ENCODE measurements at places on chromosomes 4 and X.

DNA sequence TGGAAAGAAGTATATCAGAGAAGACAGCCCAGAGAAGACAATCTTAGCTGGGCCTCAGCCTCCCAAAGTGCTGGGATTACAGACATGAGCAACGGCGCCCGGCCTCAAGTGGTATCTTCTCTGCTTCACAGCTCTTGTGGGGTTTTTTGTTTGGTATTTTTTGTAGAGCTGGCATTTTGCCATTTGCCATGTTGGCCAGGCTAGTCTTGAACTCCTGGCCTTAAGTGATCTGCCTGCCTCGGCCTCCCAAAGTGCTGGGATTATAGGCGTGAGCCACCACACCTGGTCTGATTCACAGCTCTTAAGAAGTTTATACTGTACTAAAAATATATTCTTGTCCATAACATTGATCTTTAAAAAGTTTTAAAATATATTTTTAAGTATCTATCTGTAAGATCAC is 12.4 kb downstream of the UTP3 start:
- no peak for DNase-seq

GRCh38 chr4:66959207-66959606 is 586.1 kb downstream of the CENPC start:
- no peak for DNase-seq

DNA sequence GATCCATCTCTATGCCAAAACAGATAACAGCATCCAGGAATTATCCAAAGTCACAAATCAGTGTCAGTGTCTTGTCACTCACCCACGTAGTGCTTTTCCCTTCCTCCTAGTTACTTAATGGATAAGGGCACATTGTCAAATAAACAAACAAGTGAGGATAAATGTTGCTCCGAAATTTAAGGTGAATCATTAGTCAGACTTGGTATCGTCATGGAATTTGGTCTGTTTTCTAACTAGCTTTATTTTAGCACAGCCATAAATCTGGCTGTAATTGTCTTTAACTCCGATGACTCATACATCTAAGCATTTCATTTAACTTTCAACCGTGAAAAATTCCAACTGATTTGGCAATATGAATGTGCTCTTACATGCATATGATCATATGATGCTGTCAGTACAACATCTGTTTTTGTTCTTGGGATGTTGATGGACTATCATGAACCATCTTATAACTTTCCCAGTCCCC is 83.3 kb downstream of the SNCA start:
- DNase-seq = no peak

DNA sequence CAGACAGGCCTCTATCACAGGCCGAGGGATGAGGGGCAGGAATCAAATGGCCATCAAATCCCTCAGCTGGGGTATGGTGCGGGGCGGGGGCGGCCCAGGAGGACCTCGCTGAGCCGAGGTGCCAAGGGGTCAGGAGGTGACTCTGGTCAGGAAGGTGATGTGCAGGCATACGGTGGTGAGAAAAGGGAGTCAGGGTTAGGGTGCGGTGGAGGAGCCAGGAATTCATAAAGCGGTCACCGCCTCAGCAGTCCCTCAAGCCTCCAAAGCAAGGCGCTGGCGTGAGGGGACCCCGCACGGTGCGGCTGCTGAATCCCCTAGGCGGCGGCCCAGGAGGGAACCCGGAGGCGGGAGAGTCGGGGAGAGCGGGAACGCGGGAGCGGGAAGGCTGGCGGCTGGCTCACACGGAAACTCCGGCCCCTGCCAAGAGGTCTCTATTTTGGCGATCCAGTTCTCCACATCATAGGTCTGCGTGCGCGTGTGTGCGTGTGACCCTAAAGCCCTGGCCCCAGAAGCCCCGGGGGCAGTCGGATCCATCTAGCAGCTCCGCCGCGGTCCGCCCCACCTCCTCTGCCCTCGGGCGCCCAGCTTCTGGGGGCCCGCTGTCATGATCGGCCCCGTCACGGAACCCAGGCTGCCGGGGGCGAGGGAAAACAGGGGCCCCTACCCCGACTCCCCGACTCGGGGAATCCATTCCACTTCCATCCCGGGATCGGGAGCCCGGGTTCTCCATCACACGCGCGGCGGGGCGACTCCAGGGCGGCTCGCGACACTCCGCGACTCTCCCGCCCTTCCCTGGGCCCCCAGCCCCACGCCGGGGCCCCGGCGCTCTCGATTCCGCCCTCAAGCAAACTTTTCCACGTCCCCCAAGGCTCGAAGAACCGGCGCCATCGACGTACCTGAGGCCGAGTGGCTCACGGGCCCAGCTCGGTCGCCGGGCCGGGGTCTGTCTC is 593 bp downstream of the ELF4 start:
- peak; percentile 27 for DNase-seq

DNA sequence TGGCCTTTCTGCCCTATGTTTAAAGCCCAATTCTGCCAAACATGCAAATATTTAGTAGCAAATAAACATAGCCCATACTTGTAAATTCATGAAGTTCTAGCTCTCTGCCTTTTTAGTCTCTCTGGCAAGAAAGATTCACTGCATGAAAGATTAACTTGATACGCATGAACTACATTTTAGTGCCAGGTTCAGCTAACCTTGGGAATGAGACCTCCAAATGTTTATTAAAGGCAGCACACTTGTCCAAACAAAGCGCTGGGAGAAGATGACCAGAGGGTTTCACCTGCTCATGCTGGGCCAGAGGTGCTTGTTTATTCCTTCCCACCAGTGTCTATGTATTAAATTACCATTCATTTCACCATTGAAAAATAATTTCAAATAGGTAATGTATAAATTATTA is 44.5 kb upstream of the IL1RAPL1 start:
- no peak for DNase-seq

- DNase-seq = no peak
These were observed 161.5 kb downstream of the SOWAHB start for GRCh38 chr4:76736414-76736813.

Data from activated naive CD8-positive, alpha-beta T cell treated with anti-CD3 and anti-CD28 coated beads for 36 hours (primary cell).